Aortic smooth muscle cell (primary cell): ENCODE measurements at places on chromosomes 3 and 15. TPM values are rescaled to one million over a fixed set of nuclear protein-coding genes. Genes with fewer than 3 reads are reported as not detected.

The USP13 gene
- total RNA-seq, result 7.0 and 7.3 TPM in 2 replicates

The YEATS2 gene
- total RNA-seq, result 18.2 and 23.9 TPM in 2 replicates

The PLXNA1 gene
- 37.2 and 39.2 TPM in 2 replicates for total RNA-seq

The SGO1 gene
- 3.5 and 4.6 TPM in 2 replicates for total RNA-seq

The C3orf62 gene
- 1.1 and 2.1 TPM in 2 replicates for total RNA-seq

The GOLGA6D gene
- not detected in 2 replicates for total RNA-seq

The LNP1 gene
- 5.0 and 7.3 TPM in 2 replicates for total RNA-seq

The STX19 gene
- 0.06 TPM in 1 of 2 replicates, not detected in the other for total RNA-seq

The GHRL gene
- not detected in 2 replicates for total RNA-seq

The SCAANT1 gene
- total RNA-seq, result not detected in 2 replicates

The GCNT3 gene
- total RNA-seq, result under 0.01 TPM in 1 of 2 replicates, not detected in the other

The NR1I2 gene
- total RNA-seq, result under 0.01 and 0.06 TPM in 2 replicates

The FOXL2NB gene
- not detected in 2 replicates for total RNA-seq

The CHRNA7 gene
- 1.4 and 5.3 TPM in 2 replicates for total RNA-seq

The DZIP1L gene
- total RNA-seq, result 18.2 and 26.0 TPM in 2 replicates

The P2RY13 gene
- not detected in 2 replicates for total RNA-seq

The GAP43 gene
- total RNA-seq, result 5.9 and 9.9 TPM in 2 replicates

The HRH1 gene
- 13.9 and 15.3 TPM in 2 replicates for total RNA-seq

The CERS3 gene
- not detected in 2 replicates for total RNA-seq

The RHO gene
- total RNA-seq, result under 0.01 TPM in 1 of 2 replicates, not detected in the other

The KBTBD13 gene
- not detected in 2 replicates for total RNA-seq

The ADAMTS7 gene
- 8.7 and 24.1 TPM in 2 replicates for total RNA-seq

The KCNAB1 gene
- total RNA-seq, result 1.9 and 6.6 TPM in 2 replicates

The WNT5A gene
- 39.0 and 85.9 TPM in 2 replicates for total RNA-seq

The GRK7 gene
- total RNA-seq, result not detected in 2 replicates

The IL17RC gene
- 29.2 and 36.5 TPM in 2 replicates for total RNA-seq

The RHOV gene
- total RNA-seq, result 0.06 TPM in 1 of 2 replicates, not detected in the other

The CYP8B1 gene
- not detected in 2 replicates for total RNA-seq

The WDR53 gene
- total RNA-seq, result 7.5 and 10.0 TPM in 2 replicates

The MOBP gene
- total RNA-seq, result not detected in 2 replicates

The CLEC3B gene
- total RNA-seq, result 28.8 TPM in 2 replicates

The CLDN18 gene
- total RNA-seq, result not detected in 2 replicates

The TGM4 gene
- 0.13 TPM in 1 of 2 replicates, not detected in the other for total RNA-seq

The CCDC50 gene
- total RNA-seq, result 101 and 110 TPM in 2 replicates

The MUC20 gene
- 0.26 and 0.50 TPM in 2 replicates for total RNA-seq

The SLC9C1 gene
- total RNA-seq, result 0.13 and 0.44 TPM in 2 replicates

The ASB7 gene
- total RNA-seq, result 12.3 and 13.3 TPM in 2 replicates
